Left hindlimb (tissue), 1 donor: ENCODE measurements at places on chromosomes 4 and X.

DNA sequence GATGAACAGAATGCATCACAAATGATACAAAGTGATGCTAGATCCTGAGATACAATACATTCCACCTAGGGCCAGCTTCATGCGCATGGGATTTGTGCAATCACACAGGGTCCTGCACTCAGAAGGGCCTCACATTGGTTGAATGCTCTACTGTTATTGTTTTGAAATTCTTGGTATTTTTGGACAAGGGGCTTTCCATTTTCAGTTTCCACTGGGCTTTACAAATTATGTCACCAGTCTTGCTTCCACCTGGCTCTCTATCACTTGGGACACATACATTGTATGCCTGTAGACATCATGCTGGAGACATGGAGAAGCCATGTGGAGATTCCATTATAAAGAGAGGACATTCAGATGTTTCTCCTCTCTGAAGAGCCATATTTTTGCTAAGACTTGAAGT, 155.8 kb downstream of the NAA11 start:
- DNase-seq = no peak

DNA sequence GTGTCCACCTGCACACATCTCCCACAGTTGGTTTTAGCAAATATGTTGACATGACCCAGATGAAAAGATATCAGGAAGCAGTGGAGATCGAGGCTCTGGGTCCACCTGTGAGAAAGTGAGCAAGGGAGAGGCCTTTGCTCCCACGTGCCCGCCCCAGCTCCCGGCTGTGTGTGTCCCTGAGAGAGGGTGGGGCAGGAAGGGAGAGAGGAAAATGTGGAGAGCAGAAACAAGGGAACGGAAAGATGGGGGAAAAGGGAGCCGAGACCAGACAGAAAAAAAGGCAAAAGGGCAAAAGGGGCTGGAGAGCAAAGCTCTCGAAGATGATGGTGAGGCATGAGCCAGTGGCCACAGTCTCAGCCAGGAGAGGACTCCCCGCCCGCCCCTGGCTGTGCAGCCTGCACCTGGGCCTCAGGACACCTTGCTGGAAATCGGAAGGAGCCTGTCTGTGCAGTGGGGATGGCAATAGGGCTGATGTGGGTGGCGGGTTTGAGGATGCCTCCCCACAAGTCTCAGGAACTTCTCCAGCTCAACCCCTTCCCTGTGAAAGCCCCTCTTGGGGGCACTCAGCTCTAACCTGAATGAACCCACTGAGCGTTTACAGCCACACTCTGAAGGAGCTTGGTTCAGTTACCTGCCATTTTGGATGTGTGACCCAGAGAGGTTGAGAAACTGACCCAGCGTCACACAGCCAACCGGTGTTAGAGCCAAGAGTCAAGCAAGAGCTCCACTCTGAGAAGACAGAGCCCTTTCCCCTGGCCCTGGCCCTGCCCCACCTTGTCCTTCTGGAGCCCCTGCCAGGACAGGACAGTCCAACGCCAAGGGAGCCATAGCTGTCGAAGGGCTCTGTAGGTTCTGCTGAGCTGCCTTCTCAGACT, 20.3 kb upstream of the MSX1 start:
- no peak for DNase-seq

GRCh38 chr4:159374749-159375530, 272.1 kb downstream of the RAPGEF2 start:
- DNase-seq = no peak

GRCh38 chr4:107035819-107036583, at the start of gene DKK2:
TSS of gene DKK2 (minus strand) at chr4:107036313. CDS start at chr4:107035591, 722 bp downstream.
- peak; percentile 73 for DNase-seq

- no peak for DNase-seq
Observed at GRCh38 chrX:41887691-41888090, 35.7 kb downstream of the CASK start.

GRCh38 chrX:112270991-112271390, 188.4 kb upstream of the TRPC5 start:
- DNase-seq = no peak
